ENCODE measurements at places on chromosomes 12 and 14.

DNA sequence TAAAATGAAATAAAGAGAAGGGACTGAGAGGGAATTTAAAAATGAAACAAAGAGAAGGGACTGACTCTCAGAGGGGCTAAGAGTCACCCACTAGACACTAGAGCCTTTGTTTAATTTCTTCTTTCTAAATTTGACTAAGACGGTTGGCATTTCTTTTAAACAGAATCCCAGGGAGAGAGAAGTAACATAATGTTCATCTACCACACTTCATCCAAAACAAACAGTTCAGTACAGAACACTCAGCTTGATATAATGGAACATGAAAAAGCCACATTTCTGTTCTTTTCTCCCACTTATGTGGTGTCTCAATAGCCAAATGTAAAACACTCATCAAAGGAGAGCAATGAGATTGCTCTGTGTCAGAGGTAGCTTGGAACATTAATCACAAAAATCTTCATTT, 10.1 kb upstream of the NT5DC3 start:
- DNase-seq = no peak

DNA sequence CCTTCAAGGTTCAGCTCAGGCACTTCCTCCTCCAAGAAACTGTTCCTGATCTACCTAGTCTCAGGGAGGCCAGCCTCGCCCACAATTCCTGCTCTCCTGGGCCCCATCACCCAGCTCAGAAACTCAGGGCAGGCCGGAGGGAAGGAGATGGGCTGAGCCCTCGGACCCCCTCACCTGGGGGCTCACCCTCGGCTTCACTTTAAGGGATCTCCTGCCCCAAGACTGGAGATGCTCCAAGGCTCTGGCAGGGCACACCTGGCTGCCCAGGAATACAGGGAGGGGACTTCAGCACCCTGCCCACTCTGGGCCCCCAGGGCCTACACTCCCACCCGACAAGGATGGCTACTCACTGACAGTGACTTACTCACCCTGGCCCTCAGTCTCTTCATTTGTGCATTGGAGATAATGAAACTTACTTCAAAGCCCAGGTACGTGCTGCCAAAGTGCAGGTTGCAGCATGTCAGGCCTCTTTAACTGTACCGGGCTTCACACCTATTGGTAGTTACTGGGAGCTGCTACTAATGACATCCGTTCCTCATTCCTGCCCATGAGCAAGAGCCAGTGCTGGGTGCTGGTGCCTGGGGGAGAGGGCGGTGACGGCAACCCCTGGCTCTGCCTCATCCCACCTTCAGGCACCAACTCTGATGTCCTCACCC, 21.0 kb upstream of the PPP1R13B start:
- DNase-seq = no peak

- DNase-seq = no peak
These were observed 111.4 kb downstream of the ZFP36L1 start for GRCh38 chr14:68681256-68682011.

GRCh38 chr12:3101309-3102024, 24.3 kb downstream of the TSPAN9 start:
- no peak for DNase-seq

GRCh38 chr12:29743801-29744200, 39.9 kb downstream of the TMTC1 start:
- DNase-seq = no peak

DNA sequence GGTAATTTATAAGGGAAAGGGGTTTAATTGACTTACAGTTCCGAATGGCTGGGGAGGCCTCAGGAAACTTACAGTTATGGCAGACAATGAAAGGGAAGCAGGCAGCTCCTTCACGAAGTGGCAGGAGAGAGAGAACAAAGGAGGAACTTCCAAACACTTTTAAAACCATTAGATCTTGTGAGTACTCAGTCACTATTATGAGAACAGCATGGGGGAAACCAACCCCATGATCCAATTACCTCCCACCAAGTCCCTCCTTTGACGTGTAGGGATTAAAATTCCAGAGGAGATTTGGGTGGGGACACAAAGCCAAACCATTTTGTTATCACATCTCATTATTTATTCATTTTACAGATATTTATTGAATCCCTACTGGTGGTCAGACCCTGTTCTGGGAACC, 822.8 kb downstream of the GALC start:
- DNase-seq = no peak

DNA sequence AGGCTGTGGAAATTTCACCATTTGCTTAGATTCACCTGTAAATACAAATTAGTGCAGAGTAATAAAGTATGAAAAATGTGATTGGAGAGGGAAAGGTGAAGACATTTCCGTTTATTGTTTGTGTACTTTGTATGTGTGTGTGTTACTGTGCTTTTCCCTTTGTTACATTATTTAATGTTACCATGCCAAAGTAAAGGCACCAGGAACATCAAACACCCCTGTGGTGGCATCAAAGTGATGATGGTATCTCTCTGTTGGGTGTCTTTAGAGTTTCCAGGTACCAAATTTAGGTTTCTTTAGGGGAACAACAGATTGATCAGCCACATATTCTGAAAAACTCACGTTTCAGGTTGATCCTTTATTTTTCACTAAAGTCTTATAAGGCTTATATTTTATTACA, 189.0 kb upstream of the FBXO33 start:
- no peak for DNase-seq

DNA sequence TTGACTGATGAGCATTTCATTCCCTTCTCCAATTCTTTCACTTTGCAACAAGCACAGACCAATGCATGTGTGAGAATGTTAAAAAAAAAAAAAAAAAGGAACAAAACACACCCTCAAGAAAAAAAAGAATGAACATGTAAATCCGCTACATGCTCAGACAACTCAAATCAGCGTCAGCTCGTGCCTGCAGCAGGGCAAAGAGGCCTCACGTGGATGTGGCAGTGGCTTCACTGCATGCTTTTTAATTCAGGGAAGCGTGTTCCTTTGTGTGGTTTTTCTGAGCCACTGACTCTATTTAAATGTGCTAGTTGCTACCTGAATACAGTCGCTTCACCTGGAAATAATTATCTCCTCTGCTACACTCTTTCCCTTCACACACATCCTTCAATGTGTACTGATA, 55.1 kb downstream of the PPP1R36 start:
- DNase-seq = no peak

DNA sequence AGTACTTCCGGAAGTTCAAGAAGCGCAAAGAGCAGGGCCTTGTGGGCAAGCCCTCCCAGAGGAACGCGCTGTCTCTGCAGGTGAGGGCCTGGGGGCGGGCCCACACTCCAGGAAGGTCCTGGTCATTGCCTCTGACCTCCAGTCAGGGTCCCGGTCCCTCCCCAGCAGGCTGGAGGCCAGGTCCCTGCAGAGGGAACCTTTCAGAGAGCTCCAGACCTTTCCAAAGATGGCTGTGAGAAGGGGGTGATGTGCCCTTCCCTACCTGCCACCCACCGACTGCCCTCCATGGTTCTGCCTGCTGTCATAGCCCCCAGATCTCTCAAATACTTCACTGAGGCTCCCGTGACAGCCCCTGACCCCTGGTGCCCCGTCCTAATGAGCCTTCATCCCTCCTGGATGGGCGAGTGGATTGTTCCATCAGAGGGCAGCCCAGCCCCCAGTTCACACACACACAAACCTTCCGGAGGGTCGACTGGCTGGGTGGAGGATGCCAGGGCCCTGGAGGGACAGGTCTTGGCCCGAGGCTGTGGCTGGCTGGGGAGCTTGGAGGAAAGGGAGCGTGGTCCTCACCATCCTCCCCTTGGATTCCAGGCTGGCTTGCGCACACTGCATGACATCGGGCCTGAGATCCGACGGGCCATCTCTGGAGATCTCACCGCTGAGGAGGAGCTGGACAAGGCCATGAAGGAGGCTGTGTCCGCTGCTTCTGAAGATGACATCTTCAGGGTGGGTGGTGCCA, 117.5 kb upstream of the FKBP4 start:
- no peak for DNase-seq

- no peak for DNase-seq
These were observed 449 bp upstream of the GLT8D2 start for GRCh38 chr12:104050436-104050835.

DNA sequence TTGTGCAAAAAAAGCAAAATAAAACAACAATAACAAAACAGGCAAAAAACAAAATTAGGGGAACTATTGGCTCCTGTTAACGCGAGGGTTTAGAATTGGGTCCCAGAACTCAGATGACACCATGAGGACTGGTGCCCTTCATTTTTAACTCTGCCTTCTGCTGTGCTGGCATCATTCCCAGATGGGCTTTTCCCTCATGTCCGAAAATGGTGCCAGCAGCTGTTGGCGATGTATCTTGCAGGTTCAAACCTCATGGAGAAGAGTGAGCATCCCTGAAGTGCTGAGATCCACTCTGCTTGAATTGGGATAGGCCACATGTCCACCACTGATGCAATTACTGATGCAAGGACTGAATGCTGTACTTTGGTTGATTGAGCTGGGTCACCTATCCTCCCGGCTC, 61.1 kb downstream of the MYRFL start:
- DNase-seq = no peak

GRCh38 chr14:101019541-101019940, 116.0 kb upstream of the RTL1 start:
- DNase-seq = no peak

DNA sequence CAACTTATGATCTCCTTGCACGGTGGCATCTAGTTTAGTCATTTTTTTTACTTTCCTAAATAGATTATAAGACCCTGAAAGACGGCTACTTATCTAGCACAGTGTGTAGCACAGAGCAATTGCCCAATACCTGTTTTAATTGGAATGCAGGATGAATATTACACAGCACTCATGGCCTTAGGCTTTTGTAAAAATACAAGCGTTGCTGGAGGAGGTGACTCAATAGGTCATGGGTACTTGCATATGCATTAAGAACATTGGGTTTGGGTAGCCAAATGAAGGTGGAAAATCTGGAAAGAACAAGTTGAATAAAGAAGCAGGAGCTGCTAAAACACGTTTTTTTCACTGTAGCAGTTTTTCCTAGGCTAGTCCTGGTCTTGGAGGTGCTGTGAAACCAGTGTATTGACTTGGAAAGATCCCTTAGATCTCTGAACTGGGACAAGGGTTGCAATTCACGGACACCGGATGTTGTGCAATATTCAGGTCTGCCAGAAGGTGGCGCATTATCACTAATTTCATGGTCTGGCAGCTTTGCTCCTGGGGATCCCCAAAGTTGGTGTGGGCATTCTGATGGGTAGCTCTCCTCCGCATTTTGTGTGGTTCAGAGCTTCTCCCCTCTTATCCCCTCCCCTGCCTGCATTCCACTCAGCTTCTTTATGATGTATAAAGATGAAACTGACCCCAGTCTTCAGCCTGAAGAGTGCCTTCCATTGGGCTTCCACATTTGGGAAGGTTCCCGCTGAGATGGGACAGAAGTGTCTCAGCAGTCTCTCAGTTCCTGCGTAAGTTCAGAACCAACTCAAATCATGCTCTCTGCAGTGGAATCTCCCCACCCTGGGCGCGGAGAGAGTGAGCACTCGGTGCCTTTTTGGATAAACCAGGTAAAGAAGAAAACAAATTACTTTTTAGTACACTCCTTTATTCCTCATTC, 278.3 kb downstream of the NRXN3 start:
- no peak for DNase-seq
